Body of pancreas (tissue), 4 donors: ENCODE measurements at places on chromosomes 3 and 15. TPM values are rescaled to one million over a fixed set of nuclear protein-coding genes. Genes with fewer than 3 reads are reported as not detected.

PLCB2 gene
- total RNA-seq, result 4.6 TPM

MCTP2 gene
- total RNA-seq, result 31.6 TPM

CLDN16 gene
- total RNA-seq, result 4.4 TPM

SIDT1 gene
- total RNA-seq, result 1.6 TPM

PLA2G4E gene
- total RNA-seq, result not detected

MITF gene
- total RNA-seq, result 12.2 TPM

MAP4 gene
- 70.6 TPM for total RNA-seq

DNA sequence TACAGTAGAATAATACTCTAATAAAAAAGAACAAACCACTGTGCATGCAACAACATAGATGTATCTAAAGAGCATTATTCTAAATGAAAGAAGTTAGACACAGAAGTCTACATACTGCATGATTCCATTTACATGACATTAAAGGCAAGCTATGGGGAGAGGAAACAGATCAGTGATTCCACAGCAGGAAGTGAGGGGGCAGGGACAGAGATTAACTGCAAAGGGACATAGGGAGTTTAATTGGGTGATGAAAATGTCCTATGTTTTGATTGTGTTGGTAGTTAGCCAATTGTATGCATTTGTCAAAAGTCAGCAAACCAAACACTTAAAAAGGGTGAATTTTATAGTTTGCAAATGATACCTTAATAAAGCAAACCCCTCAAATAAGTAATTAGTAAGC, 13.8 kb downstream of the CRYGS start:
- H3K36me3 ChIP-seq, result no peaks in the 10 kb centered on the region
- H3K4me1 ChIP-seq, result peaks cover 5% of the 10 kb centered on the region
- no peak for DNase-seq
- H3K4me3 ChIP-seq, result no peak overlapping the region
- H3K27ac ChIP-seq, result no peak overlapping the region

- no peaks in the 10 kb centered on the region for H3K36me3 ChIP-seq
- DNase-seq, result no peak
- H3K4me1 ChIP-seq, result peaks cover 13% of the 10 kb centered on the region
- H3K4me3 ChIP-seq, result no peak overlapping the region
- no peak overlapping the region for H3K27ac ChIP-seq
- H3K27me3 ChIP-seq, result no peaks in the 10 kb centered on the region
These were observed 57.9 kb downstream of the CHSY1 start for GRCh38 chr15:101193806-101194545.

GRCh38 chr15:97652700-97653167, 307.8 kb upstream of the ARRDC4 start:
- no peaks in the 10 kb centered on the region for H3K36me3 ChIP-seq
- no peaks in the 10 kb centered on the region for H3K27me3 ChIP-seq

DNA sequence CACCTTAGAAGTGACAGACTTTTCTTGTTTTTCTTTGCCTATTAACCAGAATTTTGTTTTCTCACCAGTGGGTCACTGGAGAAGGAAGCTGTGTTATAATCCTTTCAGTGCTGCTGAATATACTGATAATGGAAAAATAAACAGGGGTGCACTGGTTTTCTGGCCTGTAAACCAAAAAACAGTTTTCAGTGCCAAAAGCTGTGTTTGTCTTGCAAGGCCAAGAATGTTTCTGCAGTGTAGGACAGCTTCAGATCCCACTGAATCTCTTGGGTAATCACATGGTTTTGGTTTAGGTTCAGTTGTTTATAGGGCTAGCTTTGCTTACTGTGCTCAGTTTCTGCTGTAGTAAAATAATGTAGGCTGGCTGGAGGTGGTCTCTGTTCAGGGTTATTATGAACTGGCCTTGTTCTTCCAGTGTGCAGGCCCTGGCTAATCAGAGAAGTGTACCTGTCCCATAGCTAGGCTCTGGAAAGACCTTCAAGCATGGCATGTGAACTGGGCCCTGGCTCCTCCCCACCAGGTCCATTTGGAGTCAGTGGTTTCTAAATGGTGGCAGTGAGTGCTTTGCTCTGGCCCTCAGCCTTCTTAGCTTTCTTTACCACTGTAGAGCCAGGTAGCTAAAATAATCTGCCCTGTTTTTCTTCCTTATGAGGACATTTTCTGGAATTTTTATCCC, 18.7 kb downstream of the PDE8A start:
- DNase-seq, result no peak
- peaks cover 33% of the 10 kb centered on the region for H3K4me1 ChIP-seq
- peak overlapping the region; percentile 53 for H3K27ac ChIP-seq

DNA sequence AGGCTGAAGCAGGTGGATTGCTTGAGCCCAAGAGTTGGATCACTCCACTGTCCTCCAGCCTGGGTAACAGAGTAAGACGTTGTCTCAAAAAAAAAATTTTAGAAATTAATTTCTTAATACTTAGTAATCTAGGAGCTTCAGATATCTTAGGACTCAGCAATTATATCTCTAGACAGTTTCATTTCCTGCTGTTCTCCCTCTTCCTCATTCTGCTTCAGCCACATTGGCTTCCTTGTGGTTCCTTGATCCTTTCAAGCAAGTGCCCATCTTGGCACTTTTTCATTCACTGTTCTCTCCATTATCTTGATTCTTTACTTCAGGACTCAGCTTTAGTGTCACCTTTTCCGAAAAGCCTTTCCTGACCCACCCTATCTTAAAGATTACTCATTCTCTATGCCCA, 22.5 kb downstream of the TMEM202 start:
- H3K4me1 ChIP-seq, result no peaks in the 10 kb centered on the region
- H3K27me3 ChIP-seq, result no peaks in the 10 kb centered on the region
- no peaks in the 10 kb centered on the region for H3K36me3 ChIP-seq
- no peak overlapping the region for H3K4me3 ChIP-seq
- no peak for DNase-seq

- H3K4me3 ChIP-seq, result no peak overlapping the region
- H3K4me1 ChIP-seq, result peaks cover 27% of the 10 kb centered on the region
- no peak for DNase-seq
- no peak overlapping the region for H3K27ac ChIP-seq
- H3K36me3 ChIP-seq, result no peaks in the 10 kb centered on the region
- no peaks in the 10 kb centered on the region for H3K27me3 ChIP-seq
These were observed 43.2 kb downstream of the TMEM45A start for GRCh38 chr3:100535610-100535943.

GRCh38 chr3:155262295-155262694, 31.2 kb downstream of the STRIT1 start:
- no peaks in the 10 kb centered on the region for H3K4me1 ChIP-seq
- H3K4me3 ChIP-seq, result no peak overlapping the region
- H3K27me3 ChIP-seq, result no peaks in the 10 kb centered on the region

GRCh38 chr15:33503681-33504080, 192.9 kb downstream of the RYR3 start:
- no peak overlapping the region for H3K27ac ChIP-seq
- H3K27me3 ChIP-seq, result no peaks in the 10 kb centered on the region
- no peak for DNase-seq
- no peaks in the 10 kb centered on the region for H3K4me1 ChIP-seq
- no peak overlapping the region for H3K4me3 ChIP-seq
- H3K36me3 ChIP-seq, result no peaks in the 10 kb centered on the region

DNA sequence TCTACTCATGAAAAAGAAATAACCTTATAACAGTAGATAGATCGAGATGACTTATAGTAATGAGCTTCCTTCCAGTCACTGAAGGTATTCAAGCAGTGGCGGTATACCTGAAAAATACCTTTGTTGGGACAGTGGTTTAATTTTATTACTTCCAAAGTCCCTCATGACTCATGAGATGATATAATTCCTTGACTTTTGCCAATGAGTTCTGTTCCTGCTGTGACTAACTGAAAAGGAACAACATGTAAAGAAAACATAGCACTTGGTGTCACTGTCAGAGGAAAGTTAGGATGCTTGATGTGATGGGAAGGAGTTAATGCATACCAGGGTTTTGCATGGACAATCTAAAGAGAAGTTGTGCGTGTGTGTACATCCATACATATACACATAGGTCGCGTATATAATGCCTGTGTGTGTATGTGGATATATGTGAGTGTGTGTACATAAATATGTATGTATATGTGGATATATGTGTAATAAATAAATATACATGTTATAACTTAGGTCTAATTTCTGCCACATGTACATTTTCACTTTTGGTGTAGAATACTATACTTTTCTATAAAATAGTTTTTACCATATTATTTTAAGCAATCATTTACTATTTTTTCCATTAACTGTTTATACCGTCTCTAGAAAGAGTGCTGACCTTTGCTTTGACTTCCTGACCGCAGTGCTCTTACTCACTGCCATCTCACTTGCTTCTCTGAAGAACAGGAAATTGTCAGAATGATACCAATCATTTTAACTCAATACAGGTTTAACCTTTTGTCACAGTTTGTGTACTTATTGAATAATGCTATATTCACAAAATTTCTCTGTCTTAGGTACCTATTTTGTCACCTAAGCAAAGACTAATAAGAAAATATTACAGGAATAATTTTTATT, 12.6 kb upstream of the PAK2 start:
- H3K27ac ChIP-seq, result no peak overlapping the region
- no peaks in the 10 kb centered on the region for H3K4me1 ChIP-seq
- no peak for DNase-seq
- H3K27me3 ChIP-seq, result no peaks in the 10 kb centered on the region

DNA sequence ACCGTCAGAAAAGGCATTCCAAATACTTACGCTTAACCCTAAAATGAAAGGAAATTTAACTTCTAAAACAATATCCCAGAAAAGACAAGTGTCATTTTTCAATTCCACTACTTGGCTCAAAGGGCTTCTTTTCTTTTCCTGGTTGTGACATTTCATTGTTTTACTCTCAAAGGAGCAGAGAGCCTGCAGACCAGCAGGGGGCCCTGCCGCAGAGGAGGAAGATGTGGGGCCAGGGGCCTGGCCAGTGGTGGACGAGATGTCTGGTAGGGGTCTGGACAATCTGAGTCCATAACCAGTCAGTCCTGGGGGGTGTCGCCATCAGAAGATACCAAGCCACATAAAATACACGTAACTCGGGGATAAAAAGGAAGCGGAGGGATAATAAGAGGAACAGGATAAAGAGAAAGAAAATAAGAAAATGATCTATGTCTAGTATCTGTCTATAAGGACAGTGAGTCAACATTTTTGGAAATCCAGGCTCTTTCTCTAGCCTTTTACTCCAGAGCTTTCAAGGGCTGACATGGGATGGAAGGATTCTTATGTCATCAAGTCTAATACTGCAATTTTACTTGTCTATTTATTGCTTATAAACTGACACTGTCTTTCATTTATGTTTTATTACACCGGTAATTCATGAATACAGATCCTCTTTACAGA, 54.2 kb upstream of the ARHGEF3 start:
- no peak for DNase-seq
- H3K27me3 ChIP-seq, result no peaks in the 10 kb centered on the region
- H3K4me1 ChIP-seq, result no peaks in the 10 kb centered on the region
- no peak overlapping the region for H3K27ac ChIP-seq
- H3K36me3 ChIP-seq, result no peaks in the 10 kb centered on the region

DNA sequence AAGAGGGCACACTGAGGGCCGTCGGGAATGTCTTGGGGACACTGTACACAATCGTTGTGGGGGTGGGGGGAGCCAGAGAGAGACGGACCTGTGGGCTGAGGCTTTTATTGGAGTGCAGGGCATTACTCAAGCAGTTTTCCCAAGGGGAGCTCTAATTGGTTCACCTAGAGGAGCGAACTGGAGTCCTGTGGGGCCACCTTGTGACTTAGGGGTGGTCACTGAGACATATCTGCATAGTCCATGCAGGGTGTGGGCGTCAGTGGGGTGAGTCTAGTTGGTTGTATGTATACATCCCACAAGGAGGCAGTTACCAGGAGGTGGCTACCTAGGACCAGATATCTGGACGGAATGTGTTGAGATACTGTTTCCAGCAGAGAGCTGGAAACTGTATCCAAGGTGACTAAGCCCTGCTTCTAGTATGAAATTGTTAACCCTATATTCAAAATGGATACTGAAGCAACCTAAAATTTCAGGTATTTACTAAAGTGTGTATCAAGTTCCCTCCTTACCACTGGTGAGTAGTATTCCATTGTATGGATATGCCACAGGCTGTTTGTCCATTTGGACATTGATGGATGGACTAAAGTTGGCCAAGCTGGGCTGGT, 2.6 kb upstream of the PIGZ start:
- no peaks in the 10 kb centered on the region for H3K27me3 ChIP-seq
- H3K4me3 ChIP-seq, result no peak overlapping the region
- H3K36me3 ChIP-seq, result no peaks in the 10 kb centered on the region
- H3K4me1 ChIP-seq, result peaks cover 17% of the 10 kb centered on the region

GRCh38 chr3:171347301-171348039, 112.7 kb downstream of the TNIK start:
- H3K4me1 ChIP-seq, result peaks cover 13% of the 10 kb centered on the region
- no peak for DNase-seq
- H3K4me3 ChIP-seq, result no peak overlapping the region
- H3K36me3 ChIP-seq, result no peaks in the 10 kb centered on the region
- H3K27me3 ChIP-seq, result no peaks in the 10 kb centered on the region

DNA sequence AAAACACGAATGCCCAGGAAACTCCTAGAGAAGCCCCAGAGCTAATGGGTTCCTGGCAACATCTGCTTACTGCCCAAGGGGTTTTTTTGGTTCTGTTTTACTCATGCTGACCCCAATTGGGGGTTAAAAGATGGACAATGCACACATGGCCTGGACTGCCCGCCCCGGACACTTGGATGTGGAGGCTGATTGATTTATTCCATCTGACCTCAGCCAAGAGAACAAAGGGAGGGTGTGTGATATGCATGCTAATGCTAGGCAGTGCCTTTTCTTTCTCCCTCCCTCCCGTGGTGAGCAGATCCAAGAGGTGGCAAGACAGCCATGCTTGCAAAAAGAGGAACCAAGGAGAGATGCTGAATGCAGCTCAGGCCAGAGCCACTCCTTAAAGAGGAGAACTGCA, 3.3 kb upstream of the LRTM1 start:
- H3K27ac ChIP-seq, result no peak overlapping the region
- H3K4me3 ChIP-seq, result no peak overlapping the region
- no peaks in the 10 kb centered on the region for H3K4me1 ChIP-seq
- no peak for DNase-seq
- H3K27me3 ChIP-seq, result no peaks in the 10 kb centered on the region

- H3K4me3 ChIP-seq, result peak overlapping the region; percentile 40
- no peak for DNase-seq
- H3K36me3 ChIP-seq, result no peaks in the 10 kb centered on the region
- H3K27ac ChIP-seq, result peak overlapping the region; percentile 96
These were observed 74.3 kb upstream of the VGLL4 start for GRCh38 chr3:11717768-11718636.

DNA sequence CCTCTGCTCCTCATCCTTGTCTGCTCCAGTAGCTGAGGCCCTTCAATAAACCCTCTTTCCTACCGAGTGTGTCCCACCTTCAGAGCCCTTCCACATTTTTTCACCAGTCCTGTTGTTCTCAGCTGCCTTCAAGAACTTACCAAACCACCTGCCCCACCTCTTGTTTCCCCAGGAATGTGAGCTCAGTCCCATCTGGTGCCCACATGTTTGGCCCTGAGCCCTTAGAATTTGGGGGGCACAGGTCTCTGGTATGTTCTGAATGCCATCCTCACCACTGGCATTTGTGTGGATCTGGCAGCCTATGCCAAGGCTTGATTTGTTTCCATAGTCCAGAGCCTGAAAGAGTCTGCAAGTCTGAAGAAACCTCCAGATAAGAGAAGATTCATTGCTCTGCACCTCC, 315.2 kb upstream of the PPP2R3A start:
- no peaks in the 10 kb centered on the region for H3K36me3 ChIP-seq
- no peak overlapping the region for H3K27ac ChIP-seq
- no peaks in the 10 kb centered on the region for H3K4me1 ChIP-seq
- no peak for DNase-seq
- no peak overlapping the region for H3K4me3 ChIP-seq
- no peaks in the 10 kb centered on the region for H3K27me3 ChIP-seq

- H3K4me1 ChIP-seq, result no peaks in the 10 kb centered on the region
- DNase-seq, result no peak
- no peak overlapping the region for H3K27ac ChIP-seq
- H3K36me3 ChIP-seq, result no peaks in the 10 kb centered on the region
- H3K4me3 ChIP-seq, result no peak overlapping the region
These were observed 59.1 kb downstream of the CORO2B start for GRCh38 chr15:68637767-68638404.
